ENCODE measurements at places on chromosomes 5 and 9. TPM values are rescaled to one million over a fixed set of nuclear protein-coding genes. Genes with fewer than 3 reads are reported as not detected.

ZNF883 gene
- polyA plus RNA-seq: 11.1 TPM

DAB2IP gene
- 42.5 TPM for polyA plus RNA-seq

CERT1 gene
- polyA plus RNA-seq: 63.7 TPM

ADAMTSL2 gene
- polyA plus RNA-seq: 1.2 TPM

PLPPR1 gene
- 18.5 TPM for polyA plus RNA-seq

DND1 gene
- polyA plus RNA-seq: 0.35 TPM

SLC36A3 gene
- not detected for polyA plus RNA-seq

PLAA gene
- 58.2 TPM for polyA plus RNA-seq

ZDHHC11B gene
- 8.9 TPM for polyA plus RNA-seq

- no peak for DNase-seq
These were observed 59.5 kb upstream of the SYNPO start for GRCh38 chr5:150580917-150581316.

- DNase-seq: no peak
These were observed 119.4 kb downstream of the VCAN start for GRCh38 chr5:83590966-83591365.

GRCh38 chr5:138476918-138477317, 11.6 kb downstream of the EGR1 start:
- DNase-seq: no peak

GRCh38 chr5:83711982-83712601, 8.6 kb downstream of the HAPLN1 start:
- peak; percentile 27 for DNase-seq

- no peak for DNase-seq
These were observed 117.6 kb upstream of the ANKRD55 start for GRCh38 chr5:56350597-56351170.

GRCh38 chr9:14057368-14058324, 256.3 kb downstream of the NFIB start:
- no peak for DNase-seq

- no peak for DNase-seq
These were observed 2015.9 kb upstream of the CDH9 start for GRCh38 chr5:29054282-29054681.

DNA sequence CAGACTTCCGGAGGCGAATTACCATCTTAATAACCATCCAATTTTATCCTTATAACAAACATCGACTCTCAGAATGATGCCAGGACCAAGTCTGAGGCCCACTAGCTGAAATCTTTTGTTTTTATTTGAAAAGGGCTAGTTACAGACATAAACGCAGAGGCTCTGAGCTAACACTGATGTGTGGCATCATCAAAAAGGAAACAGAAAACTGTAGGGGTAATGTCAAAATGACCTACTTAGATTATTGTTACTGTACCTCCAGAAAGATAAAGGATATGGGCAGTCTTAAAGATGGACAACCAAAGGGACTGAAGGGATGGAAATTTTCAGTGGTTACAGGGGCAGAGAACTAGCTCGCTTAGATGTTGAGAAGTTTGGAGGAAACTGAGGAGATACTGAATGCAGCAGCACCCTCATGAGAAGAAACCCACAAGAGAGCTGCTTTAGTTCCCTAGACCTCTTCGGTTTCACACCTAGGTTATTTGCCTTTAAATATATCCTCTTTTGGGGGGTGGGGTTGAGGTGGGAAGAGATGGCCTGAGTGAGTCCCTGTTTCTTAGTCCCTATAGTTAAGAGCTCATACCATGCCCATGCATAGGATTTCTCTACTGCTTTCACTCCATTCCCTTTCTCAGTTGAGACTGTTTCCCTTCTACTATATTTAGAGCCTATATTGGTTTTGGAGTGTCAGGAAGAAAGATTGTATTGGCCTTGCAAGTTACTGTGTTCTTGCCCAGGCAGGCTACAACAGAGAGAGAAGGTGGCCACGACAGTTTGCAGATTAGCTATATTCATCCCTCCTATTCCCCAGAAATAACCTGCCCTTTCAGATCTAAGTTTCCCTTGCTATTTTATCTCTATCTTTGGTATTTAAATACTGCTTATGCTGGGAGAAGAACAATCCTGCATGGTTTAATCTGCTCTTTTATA, 320.4 kb upstream of the EFNA5 start:
- DNase-seq: no peak

DNA sequence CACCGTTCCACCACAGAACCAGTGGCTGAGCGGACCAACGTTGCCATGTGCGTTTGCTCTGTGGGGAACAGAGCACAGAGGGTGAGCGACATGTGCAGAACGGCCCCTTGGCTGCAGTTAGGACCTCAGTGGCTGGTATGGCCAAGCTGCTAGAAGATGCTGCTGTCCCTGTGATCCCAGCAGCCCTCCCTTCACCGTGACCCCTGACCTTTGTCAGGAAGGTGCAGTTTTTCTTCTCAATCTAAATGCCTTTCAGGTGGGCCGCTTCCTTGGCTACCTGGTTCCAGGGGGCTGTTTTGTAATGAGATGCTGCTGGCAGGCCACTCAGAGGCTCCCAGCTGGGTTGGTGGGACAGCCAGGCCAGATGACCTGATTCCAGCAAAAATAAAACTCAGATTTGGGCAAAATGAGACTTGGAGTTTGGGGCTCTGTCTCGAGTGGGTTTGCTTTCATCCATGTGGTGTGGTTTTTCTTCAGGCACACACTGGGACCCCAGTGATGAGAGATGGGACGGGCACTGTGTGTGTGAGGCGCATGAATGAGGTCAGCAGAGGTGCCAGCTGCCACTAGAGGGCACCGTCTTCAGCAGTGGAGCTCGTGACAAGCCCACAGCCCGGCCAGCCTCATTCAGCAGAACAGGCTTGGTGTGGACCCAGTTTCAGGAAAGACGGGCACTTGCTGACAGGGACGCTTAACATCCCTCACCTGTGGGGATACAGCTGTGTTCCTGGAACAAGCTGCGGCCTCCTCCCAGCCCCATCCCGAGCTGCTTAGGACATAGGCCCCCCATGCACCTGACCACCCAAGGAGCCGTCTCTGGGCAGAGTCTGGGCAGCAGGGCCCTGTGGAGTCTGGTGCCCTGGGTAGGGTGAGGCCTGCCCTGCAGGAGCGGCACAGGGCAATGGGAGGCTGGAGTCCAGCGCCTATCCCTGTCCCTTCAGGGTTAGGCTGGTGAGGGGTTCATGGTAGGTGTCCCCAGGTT, 4.1 kb downstream of the MRPS2 start:
- no peak for DNase-seq

GRCh38 chr5:119427060-119427459, 25.2 kb upstream of the HSD17B4 start:
- no peak for DNase-seq

GRCh38 chr9:6884990-6885389, 127.2 kb downstream of the KDM4C start:
- no peak for DNase-seq

GRCh38 chr5:41115281-41115680, 44.1 kb upstream of the MROH2B start:
- DNase-seq: no peak

- DNase-seq: no peak
These were observed 82.0 kb upstream of the PCAT7 start for GRCh38 chr9:94472806-94473360.

DNA sequence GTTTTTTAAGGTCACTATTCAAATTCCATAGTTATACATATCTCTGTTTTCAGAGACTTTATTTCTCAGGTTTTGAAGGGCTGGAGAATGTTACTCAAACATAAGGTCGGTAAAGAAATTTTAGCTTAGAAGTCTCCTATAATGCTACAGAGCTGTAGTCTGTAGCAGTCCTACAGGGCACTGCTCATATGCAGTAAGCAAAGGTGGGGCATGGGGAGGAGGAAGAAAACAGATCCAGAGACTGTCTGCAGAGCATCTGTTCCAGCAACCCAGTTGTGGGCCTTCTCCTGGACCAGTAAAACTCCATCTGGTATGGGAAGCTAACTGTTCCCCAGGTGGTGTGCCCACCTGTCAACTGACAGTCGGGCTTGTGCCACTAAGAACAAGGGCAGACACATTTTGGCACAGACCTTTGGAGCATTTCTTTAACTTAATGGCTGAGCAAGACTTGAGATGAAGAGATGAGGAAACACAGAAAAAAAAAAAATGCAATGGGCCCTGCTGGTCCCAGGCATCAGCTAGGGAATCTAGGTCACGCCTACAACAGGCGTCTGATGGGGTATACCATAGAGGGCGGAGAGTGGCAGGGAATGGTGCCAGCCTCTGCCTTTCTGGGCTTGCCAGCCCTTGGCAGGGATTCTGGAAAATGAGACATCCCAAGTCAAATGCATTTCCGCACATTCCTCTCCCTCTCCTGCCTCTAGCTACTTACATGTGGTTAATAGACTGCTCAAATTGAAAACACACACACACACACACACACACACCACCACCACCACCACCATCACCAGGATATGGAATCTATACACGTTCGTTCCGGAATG, 218.9 kb downstream of the ARL15 start:
- DNase-seq: no peak

DNA sequence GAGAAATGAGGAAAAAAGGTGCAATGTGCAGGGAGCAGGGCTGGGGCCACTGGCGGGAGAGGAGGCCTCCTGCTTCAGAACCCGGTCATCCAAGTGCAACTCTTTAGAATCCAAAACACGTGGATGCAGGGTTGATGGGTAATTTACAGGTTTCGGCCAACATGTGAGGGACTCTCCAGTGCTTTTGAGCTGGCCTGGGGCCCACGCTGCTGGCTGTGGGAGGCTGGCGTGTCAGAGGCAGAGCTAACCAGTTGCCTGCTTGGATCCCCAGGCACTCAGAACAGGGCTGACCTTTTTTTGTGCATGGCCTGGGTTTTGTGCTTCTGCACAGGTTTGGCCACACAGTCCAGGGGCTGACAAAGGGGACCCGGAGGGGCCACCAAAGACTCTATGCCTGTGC, 61.6 kb downstream of the GADD45G start:
- DNase-seq: no peak

DNA sequence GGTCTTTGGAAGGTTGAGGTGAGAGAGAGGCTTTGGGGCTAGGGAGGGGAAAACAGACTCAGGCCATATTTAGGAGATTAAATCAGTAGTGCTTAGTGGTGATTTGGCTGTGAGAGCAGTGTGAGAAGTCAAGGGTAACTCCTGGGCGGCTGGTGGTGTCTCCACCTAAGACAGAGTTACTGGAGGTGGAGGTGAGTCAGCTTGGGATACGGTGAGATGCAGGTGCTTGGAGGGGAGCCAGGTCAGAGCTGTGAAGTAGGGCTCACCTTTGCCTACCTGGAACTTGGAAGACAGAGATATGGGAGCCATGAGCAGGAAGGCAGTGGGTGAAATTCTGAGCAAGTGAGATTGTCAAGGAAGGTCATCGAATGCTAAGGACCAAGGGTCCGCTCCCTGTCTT, 24.5 kb downstream of the RGS3 start:
- DNase-seq: no peak

DNA sequence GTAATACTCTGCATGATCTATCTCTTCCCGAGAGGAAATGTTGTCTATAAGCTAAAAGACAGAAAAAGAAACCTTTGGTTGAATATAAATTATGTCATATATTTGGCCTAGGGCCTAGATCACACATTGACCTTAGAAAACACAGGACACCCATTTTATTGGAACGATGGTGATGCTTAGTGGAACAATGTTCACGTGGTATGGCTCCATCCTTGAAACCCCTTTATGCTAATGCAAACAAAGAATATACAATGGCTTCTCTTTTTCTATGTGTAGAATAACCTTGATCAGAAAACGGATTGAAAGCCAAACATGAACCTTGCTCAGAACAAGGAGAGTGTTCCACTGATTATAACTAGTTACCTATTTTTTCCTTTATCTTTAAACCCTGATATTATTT, 24.5 kb downstream of the MRPS27 start:
- no peak for DNase-seq

GRCh38 chr9:134897584-134898170, 17.1 kb downstream of the FCN2 start:
- DNase-seq: no peak

DNA sequence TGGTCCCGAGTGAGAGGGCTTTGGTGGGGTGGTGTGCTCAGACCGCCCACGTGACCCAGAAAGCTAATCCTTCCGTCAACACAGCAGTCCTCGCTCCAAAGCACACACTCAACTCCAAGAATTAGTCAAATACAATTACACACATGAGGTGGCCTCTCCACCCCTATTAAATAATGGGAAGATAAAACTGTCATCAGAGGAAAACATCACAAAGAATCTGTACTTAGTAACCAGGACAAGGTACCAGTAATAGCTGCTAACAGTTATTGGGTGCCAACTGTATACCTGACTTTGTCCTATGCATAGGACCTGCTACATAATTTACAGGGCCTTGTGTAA, 222.8 kb downstream of the HSPA4 start:
- DNase-seq: peak; percentile 69

DNA sequence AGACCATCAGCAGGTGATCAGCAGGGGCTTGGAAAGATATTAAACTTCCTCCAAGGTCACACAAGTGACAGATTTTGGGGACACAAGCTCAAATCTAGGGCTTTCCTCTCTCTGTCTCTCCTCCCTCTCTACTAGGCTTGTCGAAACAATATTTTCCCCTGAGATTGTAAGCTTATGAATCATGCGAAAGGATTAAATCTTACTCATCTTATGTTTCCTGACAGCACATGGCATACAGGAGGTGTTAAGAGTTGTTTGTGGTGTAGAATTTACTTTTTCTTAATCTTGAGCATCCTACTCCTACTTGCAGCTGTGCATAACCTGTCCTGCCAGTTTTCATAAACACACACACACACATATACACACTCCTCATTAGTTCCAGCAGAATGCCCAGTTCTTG, 186.3 kb downstream of the MARCHF11 start:
- DNase-seq: no peak

GRCh38 chr5:154818471-154819116, 31.8 kb downstream of the FAXDC2 start:
- DNase-seq: no peak

GRCh38 chr5:19001054-19001453, 986.9 kb downstream of the CDH18 start:
- DNase-seq: no peak

GRCh38 chr5:135986891-135987401, 32.2 kb upstream of the LECT2 start:
- no peak for DNase-seq

GRCh38 chr5:38048400-38048799, 208.6 kb upstream of the GDNF start:
- DNase-seq: no peak

GRCh38 chr5:159758189-159758588, 158.1 kb upstream of the ADRA1B start:
- DNase-seq: no peak

GRCh38 chr5:8685704-8686103, 816.8 kb downstream of the MTRR start:
- DNase-seq: no peak

DNA sequence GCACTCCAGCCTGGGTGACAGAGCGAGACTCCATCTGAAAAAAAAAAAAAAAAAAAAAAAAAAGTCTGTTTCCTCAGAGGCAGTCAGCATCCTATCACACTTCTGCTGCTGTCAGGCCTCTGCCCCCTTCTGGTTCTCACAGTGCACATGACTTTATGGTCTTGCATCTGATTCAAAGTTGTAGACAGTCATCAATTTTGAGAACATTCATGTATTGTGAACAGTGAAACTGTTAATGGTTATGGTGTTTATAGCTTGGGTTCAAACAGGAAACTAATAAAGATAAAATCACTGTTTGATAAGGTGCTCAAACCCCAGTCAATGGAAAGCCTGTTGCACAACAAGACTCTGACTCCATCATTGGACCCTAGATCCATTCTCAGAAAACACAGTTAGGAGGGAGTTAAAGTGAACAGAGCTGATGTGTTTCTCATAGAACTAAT, 61.4 kb downstream of the FOXD1 start:
- no peak for DNase-seq
